Stromal cell of bone marrow (primary cell): ENCODE measurements at places on chromosomes 13 and 19.

DNA sequence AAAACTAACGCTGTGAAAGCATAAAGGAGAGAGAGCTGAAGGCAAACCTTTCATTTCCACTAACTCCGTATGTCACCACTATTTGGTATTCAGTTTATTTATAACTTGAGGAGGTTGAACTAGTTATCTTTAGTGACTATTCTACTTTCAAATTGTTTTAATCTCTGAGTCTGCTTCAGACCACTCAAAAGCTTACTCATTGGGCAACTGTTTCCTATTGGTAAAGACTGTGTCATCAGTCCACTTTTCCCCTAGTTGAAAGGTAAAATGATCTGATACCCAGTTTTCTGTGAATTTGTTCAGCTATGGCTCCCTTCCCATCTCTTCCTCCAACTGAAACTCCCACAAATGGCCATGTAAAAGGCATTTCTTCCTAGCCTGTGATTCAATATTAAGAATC is 39.1 kb downstream of the TEX26 start:
- no peak for DNase-seq

DNA sequence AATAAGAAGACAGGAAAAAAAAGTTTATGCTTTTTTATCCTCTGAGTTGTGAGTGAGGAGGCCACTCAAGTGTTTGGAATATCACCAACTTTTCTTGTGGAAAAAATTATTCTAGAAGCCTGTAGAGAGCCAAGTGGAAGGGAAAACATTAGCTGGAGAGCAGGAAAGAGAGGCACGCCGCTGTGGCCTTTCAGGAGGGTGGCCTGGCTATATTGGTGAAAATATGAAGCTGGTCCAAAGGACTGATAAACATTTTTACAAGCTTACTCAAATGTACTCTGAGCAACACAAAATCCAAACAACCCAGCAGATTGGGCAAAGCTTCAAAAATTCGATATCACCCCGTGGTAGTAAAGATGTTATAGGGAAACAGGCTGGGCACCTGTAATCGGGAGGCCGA is 2.3 kb upstream of the EIF3G start:
- DNase-seq: peak; percentile 74

DNA sequence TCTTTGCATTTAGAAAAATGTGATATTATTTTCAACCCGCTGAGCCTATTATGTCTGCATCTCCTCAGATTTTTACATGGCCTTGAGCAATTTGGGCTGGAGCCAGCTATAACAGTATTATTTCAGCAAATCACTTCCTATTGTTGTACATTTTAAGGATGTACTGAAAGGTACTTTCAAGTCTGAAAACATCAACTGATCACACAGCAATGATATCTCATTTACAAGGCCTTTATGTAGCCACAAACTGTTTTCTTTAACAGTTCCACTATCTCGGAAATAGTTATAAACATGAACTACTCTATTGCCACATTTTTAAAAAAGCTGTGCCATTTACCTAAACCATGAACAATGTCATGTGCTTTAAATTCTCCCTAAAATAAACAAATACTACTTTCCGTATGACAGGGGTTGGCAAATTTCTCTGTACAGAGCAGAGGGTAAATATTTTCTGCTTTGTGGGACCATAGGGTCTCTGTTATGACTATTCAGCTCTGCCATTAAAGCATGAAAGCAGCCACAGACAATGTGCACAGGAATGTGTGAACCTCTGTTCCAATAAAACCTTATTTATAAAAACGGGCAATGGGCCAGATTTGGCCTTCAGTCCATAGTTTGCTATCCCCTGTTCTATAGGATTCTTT is 560.4 kb downstream of the GPC6 start:
- DNase-seq: no peak

- DNase-seq: no peak
These were observed 25.2 kb downstream of the ZNRF4 start for GRCh38 chr19:5480427-5480836.

DNA sequence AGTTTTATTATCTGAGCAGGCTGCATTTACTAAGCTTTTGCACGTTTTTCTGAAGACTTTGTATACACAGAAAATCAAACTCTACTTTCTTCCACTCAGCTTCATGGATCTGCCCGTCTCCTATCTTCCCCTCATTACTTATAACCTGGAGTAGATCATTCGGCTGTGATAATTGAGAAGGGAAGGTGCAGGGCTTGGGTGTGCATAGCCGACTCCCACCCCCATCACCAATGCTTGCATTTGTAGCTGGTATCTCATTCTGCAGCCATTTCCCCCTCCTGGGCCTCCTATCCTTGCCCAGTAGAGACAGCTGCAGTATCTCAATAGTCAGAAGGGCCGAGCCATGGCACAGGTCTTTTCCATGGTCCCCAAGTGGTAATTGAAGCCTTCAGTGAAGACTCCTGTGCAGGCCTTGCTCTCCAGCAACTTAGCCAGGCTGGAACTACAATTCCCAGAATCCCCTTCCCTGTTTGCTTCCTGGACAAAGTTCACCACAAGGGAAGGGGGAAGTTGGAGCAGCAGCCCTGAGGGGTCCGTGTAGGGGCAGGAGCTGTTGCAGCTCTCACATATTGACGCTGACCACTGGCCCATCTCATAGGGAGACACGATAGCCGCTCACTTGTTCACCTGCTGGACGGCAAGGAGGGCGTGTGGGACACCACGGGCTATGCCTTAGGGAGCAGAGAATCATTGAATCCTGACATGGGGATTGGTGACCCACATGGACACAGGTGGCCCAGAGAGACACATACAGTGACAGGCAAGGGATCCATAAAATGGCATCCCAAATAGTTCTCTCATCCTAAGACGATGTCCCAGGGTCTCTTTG is 2.1 kb upstream of the SIGLEC8 start:
- DNase-seq: no peak

DNA sequence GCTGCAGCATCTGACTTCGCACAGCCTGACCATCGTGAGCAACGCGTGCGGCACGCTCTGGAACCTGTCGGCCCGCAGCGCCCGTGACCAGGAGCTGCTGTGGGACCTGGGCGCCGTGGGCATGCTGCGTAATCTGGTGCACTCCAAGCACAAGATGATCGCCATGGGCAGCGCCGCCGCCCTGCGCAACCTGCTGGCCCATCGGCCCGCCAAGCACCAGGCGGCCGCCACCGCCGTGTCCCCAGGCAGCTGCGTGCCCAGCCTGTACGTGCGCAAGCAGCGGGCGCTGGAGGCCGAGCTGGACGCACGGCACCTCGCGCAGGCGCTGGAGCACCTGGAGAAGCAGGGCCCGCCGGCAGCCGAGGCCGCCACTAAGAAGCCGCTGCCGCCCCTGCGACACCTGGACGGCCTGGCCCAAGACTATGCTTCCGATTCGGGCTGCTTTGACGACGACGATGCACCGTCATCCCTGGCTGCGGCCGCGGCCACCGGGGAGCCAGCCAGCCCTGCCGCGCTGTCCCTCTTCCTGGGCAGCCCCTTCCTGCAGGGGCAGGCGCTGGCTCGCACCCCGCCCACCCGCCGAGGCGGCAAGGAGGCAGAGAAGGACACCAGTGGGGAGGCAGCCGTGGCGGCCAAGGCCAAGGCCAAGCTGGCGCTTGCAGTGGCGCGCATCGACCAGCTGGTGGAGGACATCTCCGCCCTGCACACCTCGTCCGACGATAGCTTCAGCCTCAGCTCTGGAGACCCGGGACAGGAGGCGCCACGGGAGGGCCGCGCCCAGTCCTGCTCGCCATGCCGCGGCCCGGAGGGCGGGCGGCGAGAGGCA is 13.6 kb downstream of the C19orf25 start:
- DNase-seq: no peak

DNA sequence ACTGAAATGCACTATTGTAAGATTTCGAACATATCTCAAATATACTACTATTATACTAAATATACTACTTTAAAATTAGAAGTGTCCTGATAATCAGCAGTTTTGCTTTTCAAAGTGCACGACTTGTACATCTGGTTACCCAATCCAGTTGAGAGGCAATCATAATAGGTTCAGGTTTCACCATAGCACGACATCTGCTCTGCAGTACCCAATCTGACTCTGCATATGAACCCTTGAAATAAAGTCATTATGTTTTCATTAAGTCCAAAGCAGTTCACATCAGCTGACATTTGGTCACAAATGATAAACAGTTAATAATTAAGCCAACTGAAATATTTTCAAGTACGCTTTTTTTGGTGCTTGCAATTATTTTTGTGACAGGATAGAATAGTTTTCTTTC is 90.6 kb downstream of the PCDH9 start:
- DNase-seq: no peak

DNA sequence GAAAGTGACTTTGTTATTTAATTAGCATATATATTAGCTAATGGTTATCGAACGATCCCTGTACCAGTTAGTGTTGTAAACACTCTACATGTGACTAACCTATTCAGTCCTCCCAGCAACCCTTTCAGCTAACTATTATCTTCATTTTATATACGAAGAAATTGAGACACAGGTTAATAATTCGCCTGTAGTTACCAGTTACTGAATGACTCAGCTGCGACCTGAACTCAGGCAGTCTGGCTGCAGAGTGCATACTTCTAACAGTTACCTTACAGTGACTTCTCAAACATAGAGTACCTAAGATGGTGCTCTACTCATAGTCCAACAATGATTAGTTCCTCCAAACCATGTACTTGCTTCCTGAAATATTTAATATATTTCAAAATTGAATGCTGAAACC is 117.7 kb downstream of the FNDC3A start:
- DNase-seq: no peak

GRCh38 chr19:4365341-4365740 is 22.0 kb downstream of the MPND start:
- no peak for DNase-seq

DNA sequence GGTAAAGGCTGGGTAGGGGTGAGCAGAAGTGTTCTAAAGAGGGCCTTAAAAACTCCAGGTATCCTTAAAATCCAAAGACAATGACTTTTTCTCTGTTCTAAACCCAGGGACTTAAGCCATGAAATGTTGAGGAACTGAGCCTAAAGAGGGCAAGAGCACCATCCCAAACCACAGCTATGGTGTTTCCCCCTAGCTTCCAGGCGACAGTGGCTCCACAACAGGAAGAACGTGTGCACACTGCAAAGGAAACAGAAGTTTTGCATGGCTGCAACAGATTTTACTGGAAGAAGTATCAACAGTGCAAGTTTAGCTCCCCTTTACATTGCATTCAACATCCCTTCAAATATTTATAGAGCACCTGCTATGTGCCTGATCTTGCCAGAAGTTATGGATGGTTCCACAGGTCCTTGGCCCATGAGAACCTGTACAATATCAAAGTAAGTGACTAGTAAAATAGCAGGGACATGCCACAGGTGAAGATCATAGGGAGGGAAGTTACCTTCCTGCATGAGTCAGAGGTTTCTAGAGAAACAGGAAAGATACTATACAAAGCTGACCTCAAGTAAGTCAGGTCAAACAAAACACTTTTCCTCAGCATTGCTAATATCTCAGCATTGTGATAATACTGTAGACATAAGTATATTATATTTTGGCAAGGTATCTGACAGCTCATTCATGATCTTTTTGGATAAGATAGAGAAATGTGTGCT is 8.4 kb upstream of the KCTD12 start:
- DNase-seq: no peak

DNA sequence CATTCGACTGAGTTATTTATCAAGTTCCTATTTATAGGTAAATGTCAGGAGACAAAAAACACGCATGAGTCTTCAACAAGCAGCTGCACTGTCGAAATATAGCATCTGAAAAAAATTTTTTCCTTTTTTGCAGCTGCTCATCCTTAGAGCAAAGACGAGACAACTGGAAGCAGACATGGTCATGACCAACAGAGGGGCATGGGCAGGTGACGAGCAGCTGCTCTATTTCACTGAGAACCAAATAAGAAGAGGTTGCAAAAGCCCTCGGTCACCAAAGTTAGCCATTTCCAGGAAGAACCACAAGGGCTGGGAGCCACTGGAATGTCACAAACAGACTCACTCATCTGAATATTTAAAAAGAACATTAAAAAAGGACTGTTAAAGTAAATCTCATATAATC is 22.2 kb downstream of the SOHLH2 start:
- DNase-seq: peak; percentile 3

DNA sequence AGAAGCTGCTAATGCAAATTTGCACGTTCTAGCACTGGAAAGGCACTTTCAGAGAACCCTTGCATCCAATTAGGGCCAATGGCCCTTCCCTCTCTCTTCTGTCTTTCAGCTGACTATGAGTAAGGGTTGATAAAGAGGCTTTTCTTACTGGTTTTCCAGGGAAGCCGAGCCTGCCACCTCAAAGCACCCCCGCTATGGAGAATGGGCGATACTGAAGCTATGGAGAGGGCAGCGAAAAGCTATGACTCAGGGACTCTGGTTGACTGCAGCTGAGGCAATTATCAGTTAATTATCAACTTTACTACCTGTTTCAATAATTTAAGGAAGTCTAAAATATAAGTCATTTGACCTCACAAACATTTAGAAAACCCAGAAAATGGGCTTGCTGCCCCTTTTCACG is 115.8 kb downstream of the TRPC4 start:
- DNase-seq: no peak

DNA sequence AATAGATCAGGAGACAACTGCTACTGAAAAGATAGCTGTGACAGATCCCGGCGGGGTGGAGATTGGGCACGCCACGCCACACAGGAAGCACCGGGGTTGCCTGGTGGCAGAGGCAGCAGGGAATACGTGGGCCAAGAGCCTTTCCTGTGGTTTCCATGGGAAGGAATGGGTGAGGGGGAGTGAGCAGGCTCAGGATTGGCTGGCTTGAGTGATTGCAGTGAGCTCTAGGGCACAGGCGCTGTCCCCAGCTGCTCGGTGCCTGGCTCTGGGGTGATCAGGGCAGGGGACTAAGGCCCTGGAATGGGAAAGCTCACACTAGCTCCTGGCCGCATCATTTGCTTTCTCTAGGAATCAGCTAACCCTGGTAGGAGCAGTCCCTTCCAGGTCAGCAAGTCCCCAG is 166.1 kb downstream of the USP12 start:
- no peak for DNase-seq

DNA sequence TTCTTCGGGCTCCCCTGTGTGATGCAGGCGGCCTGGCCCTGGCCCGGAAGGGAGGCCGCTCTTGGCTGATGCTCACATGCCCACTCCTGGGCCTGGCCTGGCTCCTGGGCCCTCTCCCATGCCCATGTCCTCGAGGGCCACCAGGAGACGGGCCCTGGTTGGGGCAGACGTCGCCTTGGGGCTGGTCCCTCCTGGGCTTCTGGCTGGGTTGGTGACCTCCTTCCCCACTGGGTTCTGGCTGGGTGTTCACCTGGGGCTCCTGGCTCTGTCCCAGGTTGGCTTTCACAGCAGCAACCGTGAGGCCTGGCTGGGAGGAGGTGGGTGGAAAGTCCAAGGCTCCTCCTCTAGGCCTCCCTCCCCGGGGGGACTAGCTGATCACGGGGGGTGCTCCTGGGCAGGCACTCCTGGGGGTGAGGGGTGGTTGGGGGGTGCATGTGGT is 15.5 kb upstream of the SLC7A10 start:
- no peak for DNase-seq

DNA sequence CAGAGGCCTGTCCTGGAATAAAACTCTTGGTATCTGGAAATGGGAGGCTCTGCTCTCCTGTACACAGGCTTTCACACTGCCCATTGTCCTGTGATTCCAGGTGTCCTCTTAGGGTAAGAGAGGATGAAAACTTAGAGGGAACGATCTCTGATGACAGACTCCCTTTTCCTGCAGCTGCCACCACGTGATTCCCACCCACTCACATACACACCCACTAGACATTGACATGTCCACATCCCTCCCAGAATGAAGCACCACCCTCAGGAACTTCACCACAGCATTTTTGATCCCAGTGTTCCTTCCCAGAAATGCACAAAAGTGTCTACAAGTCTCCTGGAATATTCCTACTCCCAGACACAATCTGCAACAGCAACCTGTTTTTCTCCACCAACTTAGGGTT is 8.2 kb downstream of the ZNF429 start:
- no peak for DNase-seq
